ENCODE measurements at places on chromosomes 2 and 18. TPM values are rescaled to one million over a fixed set of nuclear protein-coding genes. Genes with fewer than 3 reads are reported as not detected.

HOXD12 gene
- total RNA-seq = not detected

INHA gene
- 0.51 TPM for total RNA-seq

UGT1A4 gene
- 0.05 TPM for total RNA-seq

MROH2A gene
- 0.28 TPM for total RNA-seq

KCNG2 gene
- not detected for total RNA-seq

MALT1 gene
- 11.6 TPM for total RNA-seq

RAD51AP2 gene
- total RNA-seq = not detected

FER1L5 gene
- total RNA-seq = not detected

MEP1B gene
- total RNA-seq = 0.06 TPM

DNAH6 gene
- total RNA-seq = 0.11 TPM

SKOR2 gene
- total RNA-seq = not detected

GBX2 gene
- 3.2 TPM for total RNA-seq

RGPD8 gene
- 4.4 TPM for total RNA-seq

PRSS56 gene
- 0.27 TPM for total RNA-seq

HOXD11 gene
- total RNA-seq = 7.8 TPM

DIPK1C gene
- total RNA-seq = not detected

ATP6V1B1 gene
- total RNA-seq = 0.32 TPM

PLEKHH2 gene
- 0.73 TPM for total RNA-seq

MYOM1 gene
- total RNA-seq = 0.25 TPM

UGT1A8 gene
- not detected for total RNA-seq

Measured in A549 treated with RU486 at 1 μM for 4 hours (cell line).